Stimulated activated CD4-positive, alpha-beta T cell treated with anti-CD3 and anti-CD28 coated beads, Interleukin-15, amount 100 ng/mL, for 1 hour (primary cell): ENCODE measurements at places on chromosomes 2 and 18.

DNA sequence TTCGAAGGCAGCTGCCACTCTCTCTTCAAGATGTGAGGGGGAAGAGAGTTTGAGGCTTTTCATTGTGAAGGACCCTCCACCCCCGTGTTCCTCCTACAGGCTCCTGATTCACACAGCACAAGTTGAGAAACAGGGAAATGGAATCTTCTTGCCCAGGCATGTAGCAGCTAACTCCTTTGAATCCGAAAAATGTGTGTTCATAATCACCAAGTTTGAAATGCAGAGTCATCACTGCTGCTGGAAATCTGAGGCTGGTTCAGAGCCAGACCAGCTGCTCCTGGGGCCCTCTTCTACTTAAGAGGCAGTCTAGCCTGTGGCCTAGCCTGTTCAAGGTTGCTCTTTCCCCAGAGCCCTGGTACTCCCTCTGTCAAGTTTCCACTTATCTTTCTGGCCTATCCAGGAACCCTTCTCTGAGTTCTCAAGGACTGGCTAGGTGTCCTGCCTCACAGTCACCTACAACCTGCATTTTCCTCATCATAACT, 166.4 kb downstream of the TMEM247 start:
- DNase-seq = no peak

- no peak for DNase-seq
Measured at GRCh38 chr2:196294516-196294909, 123.1 kb upstream of the STK17B start.

DNA sequence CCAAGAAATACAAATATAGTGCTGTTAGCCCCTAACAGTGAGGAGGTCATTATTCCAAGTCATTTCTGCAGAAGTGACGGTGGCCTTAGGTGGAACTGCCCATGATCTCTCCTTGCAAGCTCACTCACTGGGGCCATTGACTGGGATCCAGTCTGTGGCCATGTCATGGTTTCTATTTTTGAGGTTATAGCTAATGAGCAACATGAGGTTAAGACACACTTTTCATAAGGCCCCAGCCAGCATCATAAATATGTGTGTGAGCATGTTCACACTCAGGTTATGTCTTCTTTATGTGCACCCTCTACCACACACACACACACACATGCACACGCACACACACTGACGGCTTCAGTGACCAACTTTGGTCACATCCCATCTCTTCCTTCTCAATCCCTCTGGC, 484 bp downstream of the AFF3 start:
- DNase-seq = no peak

DNA sequence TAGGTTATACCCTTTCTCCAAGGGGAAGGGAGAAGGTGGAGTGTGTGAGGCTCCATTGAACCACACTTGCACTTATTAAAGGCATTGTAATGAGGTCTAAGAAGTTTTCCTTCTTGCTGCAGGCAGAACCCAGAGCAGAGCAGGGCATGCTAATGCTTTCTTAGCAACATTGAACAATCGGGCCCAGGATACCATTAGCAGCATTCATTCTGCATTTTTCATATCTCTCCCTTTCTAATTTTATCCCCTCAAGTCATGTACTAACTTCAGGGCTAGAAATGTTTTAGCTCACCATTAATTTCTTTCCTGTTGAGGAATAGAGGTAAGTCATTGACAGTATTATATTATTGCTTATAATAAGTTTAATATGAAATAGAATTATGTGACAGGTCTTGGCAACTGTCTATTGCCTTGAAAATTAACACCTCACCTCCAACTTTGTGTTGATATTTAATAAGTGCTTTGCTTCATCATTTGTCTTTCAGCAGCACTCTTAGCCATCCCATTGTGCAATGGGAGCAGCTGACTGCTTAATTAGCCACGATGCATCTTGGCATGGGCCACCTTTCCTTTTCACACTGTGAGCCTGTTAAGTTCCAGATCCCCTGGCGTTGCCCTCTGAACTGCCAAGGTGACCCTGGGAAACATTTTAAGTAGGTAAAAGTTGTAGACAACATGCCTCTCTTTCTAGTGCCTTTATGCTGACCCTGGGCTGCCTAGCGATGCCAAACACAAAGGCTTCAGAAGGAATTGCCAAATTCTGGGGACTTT, 300.8 kb upstream of the MEX3C start:
- DNase-seq = no peak

DNA sequence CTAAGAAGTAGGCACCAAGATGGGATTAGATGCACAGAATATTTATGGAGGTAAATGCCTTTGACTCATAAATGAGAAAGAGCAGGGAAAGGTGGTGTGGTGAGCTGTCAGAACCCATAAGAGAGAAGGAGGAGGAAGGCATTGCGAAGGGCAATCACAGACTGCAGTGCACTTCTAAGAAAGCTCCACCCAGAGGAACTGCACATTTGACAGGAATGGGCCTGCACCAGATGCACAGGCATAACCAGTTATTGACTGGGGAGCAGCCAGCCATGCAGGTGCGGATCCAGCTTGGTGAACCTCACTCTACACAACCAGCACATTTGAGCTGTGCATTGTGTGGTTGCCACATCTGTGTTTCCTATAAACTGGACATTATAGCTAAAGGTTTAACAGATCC, 62.2 kb upstream of the L3MBTL4 start:
- DNase-seq = no peak

DNA sequence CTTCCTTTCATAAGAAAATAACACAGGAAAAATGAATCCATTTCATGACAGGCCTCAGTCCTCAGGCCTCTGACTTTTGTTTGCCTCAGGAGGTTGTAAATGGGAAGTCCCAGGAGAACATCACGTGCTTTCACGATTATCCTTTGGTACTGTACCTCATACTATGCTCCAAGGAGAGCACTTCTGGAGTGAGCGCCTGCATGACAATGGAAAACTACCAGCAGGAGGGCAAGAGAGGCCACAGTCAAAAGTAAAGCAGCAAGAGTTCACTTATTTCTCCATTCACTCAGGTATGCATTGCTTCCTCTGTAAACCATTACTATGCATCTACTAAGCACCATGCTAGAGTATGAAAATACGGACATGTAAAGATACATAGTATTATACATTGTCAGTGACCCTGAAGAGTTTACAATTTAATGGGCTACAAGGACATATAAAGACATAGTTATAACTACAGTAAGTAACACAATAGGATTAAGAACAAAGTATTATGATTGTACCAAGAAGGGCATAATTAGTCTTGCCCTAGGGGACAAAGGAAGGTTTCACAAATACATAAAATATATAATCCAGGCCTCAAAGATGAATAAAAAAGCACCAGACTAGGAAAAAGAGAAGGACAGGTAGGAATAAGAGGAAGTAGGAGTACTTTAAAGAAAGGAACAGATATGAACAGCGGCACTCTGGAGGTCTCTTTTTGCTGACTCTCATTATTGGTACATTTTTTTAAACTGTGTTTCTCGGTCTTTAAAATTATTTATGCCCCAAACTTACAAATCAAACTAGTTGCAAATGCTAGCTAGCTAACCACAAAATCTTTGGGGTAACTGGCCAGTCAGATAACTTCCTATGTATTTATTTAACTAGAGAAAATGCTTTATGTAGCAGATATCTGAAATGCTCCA, 806.7 kb downstream of the NRXN1 start:
- no peak for DNase-seq

DNA sequence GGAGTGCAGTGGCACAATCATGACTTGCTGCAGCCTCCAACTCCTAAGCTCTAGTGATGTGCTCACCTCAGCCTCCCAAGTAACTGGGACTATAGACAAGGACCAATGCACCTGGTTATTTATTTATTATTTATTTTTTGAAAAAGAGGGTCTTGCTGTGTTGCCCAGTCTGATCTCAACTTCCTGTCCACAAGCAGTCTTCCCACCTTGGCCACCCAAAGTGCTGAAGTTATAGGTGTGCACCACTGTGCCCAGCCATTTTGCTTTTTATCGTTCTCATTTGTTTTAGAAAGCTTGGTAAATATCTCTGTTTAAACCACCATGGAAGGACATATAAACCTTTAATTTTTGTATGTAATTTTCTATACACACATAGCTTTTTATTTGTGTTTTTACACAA, 74.2 kb downstream of the SMCHD1 start:
- no peak for DNase-seq

GRCh38 chr18:27108842-27109241, 76.3 kb downstream of the CHST9 start:
- DNase-seq = no peak

DNA sequence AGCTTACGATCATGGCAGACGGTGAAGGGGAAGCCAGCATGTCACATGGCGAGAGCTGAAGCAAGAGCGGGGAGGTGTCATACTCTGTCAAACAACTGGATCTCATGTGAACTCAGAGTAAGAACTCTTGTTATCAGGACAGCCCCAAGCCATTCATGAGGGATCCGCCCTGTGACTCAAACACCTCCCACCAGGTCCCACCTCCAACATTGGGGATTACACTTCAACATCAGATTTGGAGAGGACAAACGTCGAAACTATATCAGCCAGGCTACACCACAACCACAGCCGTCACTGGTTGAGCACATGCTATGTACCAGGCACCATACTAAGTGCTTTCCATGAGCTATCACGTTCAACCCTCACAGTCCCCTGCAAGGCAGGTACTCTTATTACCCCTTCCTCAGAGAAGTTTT, 293.8 kb downstream of the PRKCE start:
- no peak for DNase-seq

- no peak for DNase-seq
Measured at GRCh38 chr2:162256591-162256991, 13.3 kb upstream of the FAP start.

GRCh38 chr2:113084249-113085000, 16.7 kb downstream of the IL1F10 start:
- DNase-seq = no peak

DNA sequence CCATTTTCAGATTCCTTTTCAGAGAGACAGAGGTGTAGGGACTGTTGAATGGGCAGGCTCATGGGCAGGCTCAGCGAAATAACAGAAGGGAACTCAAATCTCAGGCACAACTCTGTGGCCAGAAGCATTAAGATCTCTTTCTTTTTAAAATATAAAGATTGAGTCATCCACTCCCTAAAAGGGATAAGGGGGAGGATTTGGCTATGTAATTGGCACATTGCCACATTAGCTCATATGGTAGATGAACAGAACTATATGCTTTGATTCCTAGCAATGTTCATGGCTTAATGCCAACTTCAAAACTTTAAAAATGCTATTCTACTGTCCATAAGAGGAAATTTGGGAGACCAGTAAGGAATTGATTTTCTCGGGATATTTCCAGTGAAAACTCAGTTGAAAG, 53.8 kb upstream of the SLC5A7 start:
- no peak for DNase-seq

DNA sequence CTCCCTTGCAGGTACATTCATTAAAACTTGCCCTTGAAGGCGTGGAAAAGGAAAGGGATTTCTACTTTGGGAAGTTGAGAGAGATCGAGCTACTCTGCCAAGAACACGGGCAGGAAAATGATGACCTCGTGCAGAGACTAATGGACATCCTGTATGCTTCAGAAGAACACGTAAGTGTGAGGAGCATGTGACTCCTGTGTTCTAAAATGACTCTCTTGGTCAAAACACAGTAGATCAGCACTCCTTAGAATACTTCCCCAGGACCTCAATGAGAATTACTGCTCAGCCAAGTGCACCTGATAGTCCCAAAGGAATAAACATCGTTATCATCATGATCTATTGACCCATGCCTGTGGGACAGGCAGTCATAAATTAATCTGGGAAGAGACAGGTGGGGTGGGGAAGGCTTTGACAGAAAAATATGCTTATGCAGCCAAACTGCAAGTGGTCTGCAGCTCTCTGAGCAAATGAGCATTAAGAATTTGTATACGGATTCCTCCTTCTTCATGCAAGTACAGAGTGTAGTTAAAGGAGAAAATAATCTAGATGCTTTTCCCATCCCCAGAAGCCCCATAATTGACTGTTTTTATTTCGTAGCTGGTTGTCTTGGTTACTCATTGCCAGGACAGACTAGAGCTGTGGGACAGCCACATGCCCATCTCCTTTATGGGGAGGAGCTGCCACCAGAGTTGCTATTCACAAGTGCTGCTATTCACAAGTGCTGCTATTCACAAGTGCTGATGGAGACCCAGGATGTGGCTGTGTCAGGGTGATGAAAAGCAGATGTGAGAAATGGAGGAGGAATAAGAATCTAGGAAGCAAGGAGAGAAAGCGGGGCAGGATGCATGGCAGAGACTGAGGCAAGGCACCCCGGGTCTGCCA, 91.0 kb downstream of the MAPRE2 start:
- no peak for DNase-seq

DNA sequence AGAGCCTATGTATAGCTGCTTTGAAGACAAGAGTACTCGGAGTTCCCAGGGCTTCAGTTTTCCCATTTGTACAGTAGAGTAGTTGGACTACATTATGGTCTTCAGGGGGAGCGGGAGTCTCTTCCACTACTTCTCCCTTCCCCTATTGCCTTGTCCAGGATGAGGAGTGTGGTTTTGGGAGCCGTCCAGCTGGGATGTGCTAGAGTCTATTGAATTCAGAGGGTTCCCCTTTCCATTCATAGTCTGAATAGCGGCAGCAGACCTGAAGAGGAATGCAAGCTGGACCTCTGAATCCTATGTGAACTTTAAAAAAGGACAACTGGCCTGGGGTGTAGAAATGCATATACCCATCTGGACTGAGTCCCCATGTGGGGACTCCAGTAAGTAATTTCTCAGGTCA, 43.5 kb upstream of the EPG5 start:
- no peak for DNase-seq

DNA sequence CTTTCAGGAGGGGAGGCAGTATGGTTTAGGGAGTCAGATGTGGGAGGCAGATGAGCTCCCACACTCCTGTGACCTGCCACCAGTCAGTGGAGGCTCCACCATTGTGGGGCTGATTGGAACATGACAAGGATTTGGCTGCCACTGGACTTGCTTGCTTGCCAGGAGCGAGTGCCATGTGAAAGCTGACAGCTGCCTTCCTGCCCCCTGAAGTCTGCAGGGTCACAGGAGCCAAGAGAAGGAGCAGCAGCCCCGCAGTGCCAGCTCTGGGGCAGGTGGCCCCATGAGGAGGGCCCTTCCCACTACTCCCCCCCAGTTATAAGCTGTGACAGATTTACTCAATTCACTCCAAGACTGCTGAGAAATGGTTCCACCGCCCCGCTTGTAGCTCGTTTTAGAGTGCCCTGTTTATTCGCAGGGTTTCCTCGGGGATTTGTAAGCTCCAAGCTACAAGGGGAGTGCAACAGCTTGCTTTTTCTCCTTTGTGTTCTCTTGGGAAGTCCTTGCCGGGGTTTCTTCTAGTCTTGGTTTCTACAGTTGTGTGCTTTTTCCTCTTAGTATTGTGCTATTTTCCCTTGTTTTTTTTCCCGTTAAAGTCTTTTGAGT, 414.3 kb downstream of the MEIS1 start:
- no peak for DNase-seq

- no peak for DNase-seq
Measured at GRCh38 chr2:99425022-99425421, 64.8 kb downstream of the REV1 start.

DNA sequence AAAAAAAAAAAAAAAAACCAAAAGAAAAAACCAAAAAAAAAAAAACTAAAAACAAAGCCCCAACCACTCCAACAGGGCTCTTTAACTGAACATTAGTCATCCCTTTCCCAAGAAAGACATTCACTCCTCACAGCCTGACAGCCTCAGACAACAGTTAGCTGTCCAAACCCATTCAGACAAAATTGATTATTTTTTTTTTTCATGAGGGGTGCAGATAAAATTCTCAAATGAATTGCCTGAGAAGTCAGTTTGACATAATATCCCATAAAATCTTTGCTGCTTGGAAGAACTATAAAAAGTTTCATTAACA, 206.1 kb upstream of the REV1 start:
- no peak for DNase-seq
